Effector memory CD4-positive, alpha-beta T cell (primary cell): ENCODE measurements at places on chromosomes 12 and 14.

GRCh38 chr14:64698903-64699302, 5.3 kb upstream of the PLEKHG3 start:
- DNase-seq, result no peak

DNA sequence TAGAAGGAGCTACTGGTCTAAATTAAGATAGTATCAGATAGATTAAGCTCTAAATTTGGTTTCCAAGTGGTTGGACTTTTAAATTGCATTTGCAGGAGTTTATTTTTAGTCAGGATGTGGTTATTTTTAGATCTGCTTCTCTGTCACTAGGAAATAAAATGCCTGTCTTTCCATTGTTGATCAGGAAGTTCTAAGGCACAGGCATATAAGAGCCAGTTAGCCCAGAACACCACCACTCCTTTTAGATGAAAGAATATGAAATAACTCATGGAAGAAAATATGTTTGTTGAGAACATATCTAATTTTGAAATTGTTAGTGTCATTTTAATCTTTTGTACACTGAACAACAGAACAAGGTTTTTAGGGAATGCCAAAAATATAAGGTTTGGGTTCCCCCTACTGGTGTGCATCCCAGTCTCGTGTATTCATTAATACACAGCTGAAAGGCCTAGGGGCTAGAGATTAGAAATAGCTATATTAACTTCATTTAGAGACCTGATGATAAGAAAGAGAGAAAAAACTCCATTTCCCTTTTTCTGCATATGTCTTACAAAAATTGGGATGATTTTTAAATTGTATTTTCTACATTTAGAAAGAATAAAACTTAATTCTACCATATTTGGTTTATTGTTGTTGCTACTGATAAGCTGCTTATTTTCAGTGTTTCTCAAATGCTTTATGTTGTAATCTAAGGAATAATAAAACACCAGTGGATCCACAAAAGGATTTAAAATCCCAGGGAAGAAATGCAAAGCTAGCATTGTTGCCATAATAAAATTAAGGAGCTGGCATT, 67.2 kb downstream of the RIC8B start:
- DNase-seq, result peak; percentile 17

- DNase-seq, result no peak
These were observed 295.0 kb downstream of the DIO2 start for GRCh38 chr14:79916281-79916680.

DNA sequence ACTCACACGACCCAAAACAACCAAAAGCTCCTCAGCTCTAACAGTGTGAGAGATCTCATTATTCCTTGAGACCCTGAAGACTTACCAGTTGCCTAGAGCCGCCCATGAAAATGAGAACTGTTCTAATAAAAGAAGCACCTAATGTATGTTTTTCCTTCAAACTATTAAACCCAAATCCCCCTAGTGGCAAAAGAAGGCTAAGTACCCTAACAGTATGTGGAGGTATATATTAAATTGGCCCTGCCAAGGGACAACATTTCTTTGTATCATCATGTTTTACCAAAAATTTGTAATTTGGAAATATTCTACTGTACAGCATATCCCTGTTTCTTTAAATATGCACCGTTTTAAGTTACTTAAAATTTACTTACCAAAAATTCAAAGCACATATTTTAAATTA, 38.0 kb upstream of the PPFIA2 start:
- no peak for DNase-seq

DNA sequence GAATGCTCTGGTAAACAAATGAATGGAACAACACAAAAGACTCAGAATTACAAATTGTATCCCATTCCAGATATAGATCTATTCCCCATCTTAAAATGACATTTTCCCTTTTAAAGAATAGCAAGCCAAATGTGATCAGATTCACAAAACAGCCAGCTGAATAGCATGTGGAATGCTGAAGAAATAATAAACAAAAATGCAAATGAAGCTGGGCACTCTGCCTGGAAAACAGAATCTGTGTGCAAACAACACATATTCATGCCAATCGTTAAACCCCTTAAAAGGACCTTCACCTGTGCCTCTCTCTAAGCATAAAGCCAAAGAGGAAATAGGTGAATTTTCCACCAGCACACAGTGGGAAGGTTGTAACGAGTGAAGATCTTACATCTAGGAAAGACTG, 67.9 kb upstream of the PDZRN4 start:
- no peak for DNase-seq

DNA sequence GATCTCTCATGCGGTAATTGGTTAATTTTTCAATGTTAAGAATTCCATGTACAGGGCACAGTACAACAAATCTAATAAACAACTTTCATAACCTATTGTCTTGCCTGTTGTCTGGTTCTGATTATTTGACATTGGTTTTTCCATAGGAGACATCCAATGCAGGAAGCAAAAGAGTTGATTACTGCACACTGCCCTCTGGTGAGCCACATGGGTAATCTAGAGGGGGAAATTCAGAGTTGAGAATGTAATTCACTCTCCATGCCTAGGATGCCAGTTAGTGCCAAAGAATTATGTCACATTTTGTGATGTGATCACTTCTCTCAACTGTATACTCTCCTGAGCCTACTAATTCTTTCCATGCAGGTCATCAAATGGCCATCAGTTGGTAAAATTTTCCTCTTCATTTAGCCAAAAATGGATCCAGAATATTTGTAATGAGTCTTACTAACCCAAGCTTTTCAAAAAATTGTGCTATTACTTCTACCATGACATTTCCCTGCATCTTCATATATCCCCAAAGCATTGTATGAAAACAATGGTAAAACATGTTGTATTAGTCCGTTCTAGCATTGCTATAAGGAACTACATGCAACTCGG, 17.7 kb upstream of the CCDC91 start:
- DNase-seq, result no peak

DNA sequence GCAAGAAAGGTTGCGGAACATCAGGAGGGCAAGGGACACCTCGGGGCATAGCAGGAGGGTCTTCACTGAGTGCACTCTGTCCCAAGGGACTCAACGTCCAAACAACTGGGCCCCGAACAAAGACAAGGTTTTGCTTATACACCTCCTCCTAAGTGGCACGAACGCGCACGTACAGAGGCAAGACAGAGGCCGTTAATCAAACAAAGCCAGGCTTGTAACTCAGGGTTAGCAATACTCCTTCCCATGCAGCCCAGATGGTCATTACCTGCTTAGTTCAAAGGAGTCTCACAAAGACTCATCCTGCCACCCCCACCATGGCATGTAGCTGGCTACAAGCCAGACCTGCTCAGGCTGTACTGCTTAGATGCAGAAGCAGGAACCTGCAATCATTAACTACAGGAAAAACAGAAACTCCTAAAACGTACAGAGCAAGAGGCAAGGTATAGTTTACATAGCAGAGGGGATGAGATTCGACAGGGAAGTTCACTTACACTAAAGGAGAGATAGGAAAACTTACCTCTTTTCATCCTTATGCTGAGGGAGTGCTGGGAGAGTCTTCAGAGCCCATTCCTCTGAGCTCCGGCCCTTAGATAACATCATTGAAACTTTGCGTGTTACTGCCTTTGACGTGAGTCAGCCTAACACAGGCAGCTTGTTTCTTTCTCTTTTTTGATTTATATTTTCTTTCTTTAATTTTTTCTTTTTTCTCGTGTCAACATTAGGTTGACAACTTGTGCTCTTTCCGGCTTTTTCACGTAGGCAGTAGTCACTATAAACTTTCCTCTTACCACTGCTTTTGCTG, 1319.1 kb downstream of the TMEM121 start:
- DNase-seq, result no peak

GRCh38 chr14:103127861-103128598, 4.8 kb downstream of the TNFAIP2 start:
- no peak for DNase-seq

- no peak for DNase-seq
These were observed 2.6 kb upstream of the EVL start for GRCh38 chr14:100062590-100062989.

DNA sequence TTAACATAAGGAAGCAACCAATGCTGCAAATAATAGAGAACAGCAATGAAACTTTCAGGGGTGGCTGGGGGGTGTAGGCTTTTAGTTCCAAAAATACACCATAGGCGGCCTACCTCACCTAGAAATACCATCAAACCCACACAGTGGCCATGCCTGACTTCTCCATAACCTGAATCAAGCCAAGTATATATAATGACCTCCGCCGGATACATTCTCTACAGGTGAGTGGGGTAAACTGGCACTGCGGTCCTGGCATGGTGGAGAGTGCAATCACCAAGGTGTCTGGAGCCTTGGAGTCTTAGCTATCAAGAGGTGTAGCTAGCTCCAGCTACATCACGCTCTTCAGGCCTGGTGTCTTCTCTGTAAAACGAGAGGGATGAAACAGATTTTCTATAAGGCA, 1.2 kb downstream of the ZBTB25 start:
- no peak for DNase-seq

- no peak for DNase-seq
These were observed 147.0 kb downstream of the PTPRO start for GRCh38 chr12:15469356-15469755.
